ENCODE measurements at places on chromosomes 5 and 9. TPM values are rescaled to one million over a fixed set of nuclear protein-coding genes. Genes with fewer than 3 reads are reported as not detected.

SLC36A3 gene
- total RNA-seq = not detected

DNA sequence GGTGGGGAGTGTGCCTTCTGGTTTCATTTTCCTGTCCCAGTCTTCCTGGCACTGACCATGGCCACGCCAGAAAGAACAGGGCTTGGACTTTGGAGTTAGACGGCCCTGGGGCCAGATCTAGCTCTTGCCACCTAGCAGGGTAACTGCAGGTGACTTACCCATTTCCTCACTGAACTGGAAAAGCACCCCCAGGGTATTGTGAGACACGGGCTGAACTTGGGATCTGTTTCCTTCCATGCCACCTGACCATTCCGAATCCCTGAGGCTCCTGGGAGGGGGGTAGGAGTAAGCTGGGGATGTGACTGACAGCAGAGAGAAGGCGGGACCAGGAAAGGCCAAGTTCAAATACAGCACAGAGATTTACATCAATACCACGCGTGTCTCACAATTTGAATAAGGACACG is 9.4 kb downstream of the HNRNPAB start:
- peaks cover 34% of the 10 kb centered on the region for H3K4me1 ChIP-seq
- DNase-seq = peak; percentile 76
- no peak overlapping the region for H3K4me3 ChIP-seq
- H3K27me3 ChIP-seq = no peaks in the 10 kb centered on the region

DNA sequence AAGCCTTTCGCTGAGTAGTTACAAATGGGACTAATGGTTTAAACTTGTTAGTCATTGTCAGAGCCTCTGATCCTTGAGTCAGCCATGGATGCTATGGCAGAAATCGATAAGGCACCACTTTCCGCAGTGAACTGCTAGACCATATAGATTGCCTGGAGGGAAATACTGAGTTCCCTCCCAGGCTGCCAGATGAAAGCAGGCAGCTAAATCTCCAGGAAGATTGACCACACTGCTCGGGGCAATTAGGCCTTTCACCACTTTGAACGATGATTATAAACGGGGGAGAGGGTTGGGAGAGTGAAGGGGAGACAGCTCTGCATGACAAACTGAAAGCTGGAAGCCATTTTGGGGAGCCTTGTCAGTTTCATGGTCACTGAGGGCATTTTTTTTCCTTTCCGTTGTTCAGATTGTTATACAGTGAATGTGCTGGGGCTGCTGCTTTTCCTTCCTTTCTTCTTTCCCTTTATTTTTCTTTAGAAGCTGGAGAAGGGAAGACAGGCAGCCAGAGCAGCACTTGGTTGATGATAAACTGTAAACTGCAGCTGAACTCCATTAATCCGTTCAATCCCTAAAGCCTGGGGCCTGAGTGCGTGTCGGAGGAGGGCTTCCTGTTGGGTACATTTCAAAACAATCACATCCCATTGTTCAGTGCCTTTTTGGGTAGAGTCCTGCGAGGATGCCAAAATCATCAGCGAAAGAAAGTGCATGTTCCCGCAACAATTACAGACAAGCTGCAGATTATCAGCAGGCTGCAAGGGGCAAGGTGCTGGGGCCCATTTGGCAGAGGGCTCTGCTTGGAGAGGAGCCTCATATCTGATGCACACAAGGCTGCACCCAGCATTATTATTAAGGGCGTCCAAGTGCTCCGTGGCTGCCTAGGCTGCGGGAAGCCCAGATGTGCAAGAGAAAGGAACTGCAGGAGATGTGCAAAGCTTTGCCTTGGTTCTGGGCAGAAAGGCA is 308.4 kb downstream of the PSAT1 start:
- H3K4me3 ChIP-seq = no peak overlapping the region
- no peaks in the 10 kb centered on the region for H3K4me1 ChIP-seq
- H3K27ac ChIP-seq = no peak overlapping the region
- no peaks in the 10 kb centered on the region for H3K27me3 ChIP-seq
- no peak for DNase-seq
- H3K36me3 ChIP-seq = no peaks in the 10 kb centered on the region

GRCh38 chr9:114884787-114885452 is 45.5 kb downstream of the TNFSF8 start:
- H3K4me1 ChIP-seq = no peaks in the 10 kb centered on the region
- no peak overlapping the region for H3K4me3 ChIP-seq
- peak overlapping the region; percentile 41 for H3K27ac ChIP-seq
- H3K27me3 ChIP-seq = no peaks in the 10 kb centered on the region
- peak; percentile 86 for DNase-seq

DNA sequence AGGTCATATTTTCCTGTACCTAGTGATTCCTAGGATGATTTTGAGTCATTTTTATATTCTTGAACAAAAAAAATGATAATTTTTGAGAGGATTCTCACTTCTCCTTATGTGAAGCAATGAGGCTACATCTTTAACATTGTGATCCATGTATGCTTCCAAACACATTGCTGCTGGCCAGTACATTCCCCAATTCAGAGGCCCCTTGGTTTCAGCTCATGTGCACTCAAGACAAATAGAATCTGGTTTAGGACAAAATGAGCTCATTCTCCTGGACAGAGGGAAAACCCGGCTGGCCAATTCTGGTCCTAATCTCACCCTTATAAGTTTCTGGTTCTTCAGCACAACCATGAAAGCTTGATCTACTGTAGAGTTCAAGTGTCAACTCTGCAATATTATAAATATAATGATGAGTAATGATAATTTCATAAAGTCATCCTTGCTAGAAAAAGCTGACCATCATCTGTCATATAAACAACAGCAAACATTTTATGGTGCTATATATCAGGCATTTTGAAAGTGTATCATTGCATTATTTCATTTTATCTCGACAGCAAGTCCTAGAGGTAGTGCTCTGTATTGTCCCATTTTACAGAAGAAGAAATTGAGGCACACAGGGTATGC is 139.1 kb upstream of the ZNF366 start:
- H3K27ac ChIP-seq = no peak overlapping the region
- no peaks in the 10 kb centered on the region for H3K4me1 ChIP-seq
- no peak for DNase-seq
- no peak overlapping the region for H3K4me3 ChIP-seq
- H3K36me3 ChIP-seq = no peaks in the 10 kb centered on the region

DNA sequence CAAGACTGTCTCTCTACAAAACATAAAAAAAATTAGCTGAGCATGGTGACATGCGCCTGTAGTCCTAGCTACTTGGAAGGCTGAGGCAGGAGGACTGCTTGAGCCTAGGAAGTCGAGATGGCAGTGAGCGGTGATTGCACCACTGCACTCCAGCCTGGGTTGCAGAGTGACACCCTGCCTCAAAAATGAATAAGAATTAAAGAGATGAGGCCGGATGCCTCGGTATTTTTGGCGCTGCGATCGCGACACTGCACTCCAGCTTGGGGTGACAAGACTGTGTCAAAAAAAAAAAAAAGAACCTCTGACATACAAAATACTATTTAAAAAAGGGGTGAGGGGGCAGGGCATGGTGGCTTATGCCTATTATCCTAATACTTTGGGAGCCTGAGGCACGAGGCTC is 7.3 kb downstream of the GPBP1 start:
- no peak for DNase-seq
- no peak overlapping the region for H3K27ac ChIP-seq
- peaks cover 4% of the 10 kb centered on the region for H3K4me1 ChIP-seq
- no peaks in the 10 kb centered on the region for H3K27me3 ChIP-seq

DNA sequence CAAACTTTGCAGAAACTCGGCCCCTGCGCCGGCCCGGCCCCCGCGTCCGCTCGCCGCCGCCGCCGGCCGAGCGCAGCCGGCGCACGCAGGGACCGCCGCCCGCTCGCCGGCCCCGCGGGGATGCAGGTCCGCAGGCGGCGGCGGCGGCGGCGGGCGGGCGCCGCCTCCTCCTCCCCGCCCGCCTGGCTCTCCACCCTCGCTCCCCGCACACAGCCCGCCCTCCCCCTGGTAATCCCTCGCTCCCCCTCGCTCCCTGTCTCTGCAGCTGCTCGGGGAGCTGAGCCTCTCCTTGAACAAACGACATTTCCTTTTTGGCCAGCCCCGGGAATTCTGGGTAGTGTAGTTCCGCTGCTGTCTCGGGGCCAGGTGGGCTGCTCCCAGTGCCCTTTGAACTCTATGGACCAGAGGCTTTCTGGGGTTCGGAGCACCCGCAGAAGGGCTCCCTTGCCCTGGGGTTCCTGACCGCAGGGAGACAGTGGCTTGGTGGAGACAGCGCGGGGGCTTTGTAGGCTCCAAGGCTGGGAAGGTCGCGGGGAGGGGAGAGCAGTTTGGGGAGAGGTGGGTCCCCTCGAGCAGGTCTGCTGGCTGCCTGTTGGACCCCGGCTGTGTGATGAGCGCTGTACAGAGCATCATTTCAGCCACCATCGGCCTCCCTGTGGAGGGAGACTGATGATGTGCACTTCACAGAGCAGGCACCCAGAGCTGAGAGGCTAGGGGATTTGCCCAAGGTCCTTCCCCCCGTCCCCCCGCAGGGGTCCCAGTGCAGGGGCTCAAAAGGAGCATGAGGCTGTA is 1.8 kb upstream of the FAM78A start:
- peak overlapping the region; percentile 75 for H3K27ac ChIP-seq
- H3K4me1 ChIP-seq = no peaks in the 10 kb centered on the region
- peak overlapping the region; percentile 62 for H3K4me3 ChIP-seq
- peaks cover 29% of the 10 kb centered on the region for H3K27me3 ChIP-seq

- no peaks in the 10 kb centered on the region for H3K36me3 ChIP-seq
- no peak overlapping the region for H3K27ac ChIP-seq
- H3K4me3 ChIP-seq = no peak overlapping the region
- DNase-seq = no peak
Observed at GRCh38 chr5:169051351-169051750, 249.6 kb downstream of the SLIT3 start.

ARID3C gene
- total RNA-seq = not detected
